Activated naive CD4-positive, alpha-beta T cell (primary cell): ENCODE measurements at places on chromosomes 6 and 20.

GRCh38 chr6:151376440-151376839, 14.9 kb downstream of the ZBTB2 start:
- DNase-seq = no peak

DNA sequence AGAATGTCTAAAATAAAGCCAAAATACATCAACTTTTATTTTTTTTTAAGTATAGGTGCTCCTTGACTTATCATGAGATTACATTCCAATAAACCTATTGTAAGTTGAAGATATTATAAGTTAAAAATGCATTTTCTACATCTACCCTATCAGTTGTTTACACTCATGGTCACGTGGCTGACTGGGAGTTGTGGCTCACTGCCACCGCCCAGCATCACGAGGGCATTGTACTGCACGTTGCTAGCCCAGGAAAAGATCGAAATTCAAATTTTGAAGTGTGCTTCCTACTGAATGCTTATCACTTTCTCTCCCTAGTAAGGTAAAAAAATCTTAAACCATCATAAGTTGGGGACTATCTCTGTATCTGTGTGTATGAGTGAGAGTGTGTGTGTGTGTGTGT, 126.6 kb upstream of the RIN2 start:
- no peak for DNase-seq

DNA sequence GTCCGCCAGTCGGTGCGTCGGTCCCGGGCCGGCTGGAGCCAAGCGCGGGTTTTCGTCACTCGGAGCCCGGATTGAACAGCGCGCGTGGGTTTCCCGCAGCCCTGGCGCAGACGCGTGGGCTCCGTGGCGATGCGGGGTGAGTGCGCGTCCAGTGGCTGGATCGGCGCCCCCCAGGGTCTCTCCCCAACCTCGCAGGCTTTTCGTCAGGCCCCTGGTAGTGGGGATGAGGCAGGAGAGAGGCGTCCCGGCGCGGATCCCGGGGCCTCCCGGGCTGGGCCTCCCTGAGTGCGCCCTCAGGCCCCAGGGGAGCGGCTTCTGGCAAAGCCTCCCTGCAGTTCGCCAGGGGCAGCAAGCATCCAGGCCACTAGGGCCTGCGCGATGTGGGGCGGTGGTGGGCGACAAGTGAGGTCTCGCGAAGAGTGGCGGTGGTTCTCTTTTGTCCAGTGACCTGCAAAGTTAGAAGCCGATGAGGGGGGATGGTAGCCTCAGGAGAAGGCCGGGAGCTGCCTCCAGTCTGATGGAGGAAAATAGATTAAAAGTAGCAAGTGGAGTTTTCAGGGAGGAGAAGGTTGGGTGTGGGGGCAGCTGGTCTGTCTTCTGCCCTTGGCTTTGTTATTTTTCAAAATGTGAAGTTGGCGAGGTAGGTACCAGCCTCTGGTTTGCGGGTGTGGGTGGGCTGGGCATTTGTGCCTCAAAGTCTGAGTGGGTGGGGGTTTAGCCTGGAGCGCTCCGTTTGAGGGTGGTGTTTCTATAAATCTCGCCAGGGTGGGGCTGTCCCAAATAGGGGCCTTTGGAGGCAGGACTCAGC, 1.6 kb downstream of the TOX2 start:
- DNase-seq = no peak

GRCh38 chr6:25875926-25876602, 2.0 kb upstream of the SLC17A3 start:
- DNase-seq = no peak

- no peak for DNase-seq
Observed at GRCh38 chr6:114605656-114606055, 262.8 kb upstream of the HS3ST5 start.

DNA sequence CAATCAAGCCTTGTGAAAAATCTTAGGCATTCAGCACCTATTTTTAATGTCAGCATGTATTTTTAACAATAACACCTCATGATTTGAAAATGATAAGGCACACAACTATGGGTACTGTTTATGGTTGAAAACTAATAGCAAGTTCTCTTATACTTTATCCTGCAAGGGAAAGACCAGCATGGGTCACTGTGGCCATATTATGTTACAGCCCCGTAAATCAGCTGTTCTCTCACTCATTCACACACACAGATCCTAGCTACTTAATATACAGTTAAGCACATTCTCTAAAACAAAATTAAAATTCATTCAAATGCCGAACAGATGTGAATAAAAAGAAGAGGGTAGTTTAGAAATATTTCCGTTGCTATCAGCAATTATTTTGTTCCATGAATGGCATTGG, 224.4 kb downstream of the OGFRL1 start:
- no peak for DNase-seq

- no peak for DNase-seq
Observed at GRCh38 chr6:42117843-42118161, 24.6 kb downstream of the C6orf132 start.

GRCh38 chr20:34129518-34130162, 17.6 kb upstream of the EIF2S2 start:
- peak; percentile 22 for DNase-seq

GRCh38 chr6:146915671-146916127, 288.5 kb upstream of the STXBP5 start:
- no peak for DNase-seq

GRCh38 chr6:106134906-106135634, 48.9 kb downstream of the PRDM1 start:
- no peak for DNase-seq

- DNase-seq = no peak
Observed at GRCh38 chr6:165939601-165940290, 227.9 kb downstream of the TBXT start.

GRCh38 chr6:157779705-157780604, 43.1 kb upstream of the SNX9 start:
- no peak for DNase-seq

DNA sequence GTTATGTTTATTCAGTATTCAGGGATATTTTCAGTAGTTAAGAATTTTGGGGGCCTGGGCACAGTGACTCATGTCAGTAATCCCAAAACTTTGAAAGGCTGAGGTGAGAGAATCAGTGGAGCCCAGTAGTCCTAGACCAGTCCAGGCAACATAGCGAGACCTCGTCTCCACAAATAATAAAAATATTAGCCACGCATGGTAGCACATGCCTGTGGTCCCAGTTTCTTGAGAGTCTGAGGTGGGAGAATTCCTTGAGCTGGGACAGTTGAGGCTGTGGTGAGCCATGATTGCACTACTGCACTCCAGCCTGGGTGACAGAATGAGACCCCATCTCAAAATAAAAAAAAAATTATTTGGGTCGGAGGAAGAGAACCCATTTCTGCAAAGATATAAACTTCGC, 20.3 kb downstream of the ADGRG6 start:
- DNase-seq = no peak

GRCh38 chr20:44838521-44838920, 28.2 kb upstream of the RIMS4 start:
- DNase-seq = no peak

- no peak for DNase-seq
Observed at GRCh38 chr6:148443798-148444560, 101.3 kb downstream of the SASH1 start.

DNA sequence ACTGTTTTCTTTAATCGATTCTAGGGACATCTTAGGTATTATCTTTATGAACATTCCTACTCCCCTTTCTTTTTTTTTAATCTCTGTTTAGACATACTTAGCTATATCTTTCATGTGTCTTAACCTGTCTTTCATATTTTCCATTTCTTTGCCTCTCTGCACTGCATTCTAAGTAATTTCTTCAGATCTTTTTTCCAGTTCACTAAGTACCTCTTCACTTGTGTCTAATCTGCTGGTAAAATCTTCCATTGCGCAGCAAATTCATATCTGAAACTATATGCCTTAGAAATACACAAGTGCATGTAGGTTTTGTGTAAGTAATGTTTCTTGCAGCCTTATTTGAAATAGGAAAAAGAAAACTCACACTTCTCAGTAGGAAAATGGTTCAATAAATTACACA, 165.4 kb upstream of the BTBD3 start:
- no peak for DNase-seq

- no peak for DNase-seq
Observed at GRCh38 chr20:34988191-34988540, 32.5 kb downstream of the MYH7B start.

DNA sequence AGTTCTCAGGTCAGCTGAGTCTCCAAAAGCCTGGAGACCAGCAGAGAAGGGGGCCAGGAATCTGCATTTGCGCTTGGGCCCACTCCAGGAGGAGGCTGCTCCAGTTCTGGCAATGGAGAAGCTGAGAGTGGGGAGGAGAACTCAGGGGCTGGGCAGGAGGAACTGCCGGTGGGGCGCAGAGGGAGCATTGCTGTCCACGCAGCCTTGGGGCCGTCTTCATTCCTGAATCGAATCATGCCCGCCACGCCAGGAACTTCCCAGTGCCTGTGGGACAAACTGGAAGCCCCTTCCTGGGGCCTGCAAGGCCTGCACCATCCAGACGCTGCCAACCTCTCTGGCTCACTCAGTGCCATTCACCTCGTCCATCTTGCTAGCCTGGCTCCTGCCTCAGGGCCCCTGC, 16.9 kb downstream of the RAB44 start:
- no peak for DNase-seq

DNA sequence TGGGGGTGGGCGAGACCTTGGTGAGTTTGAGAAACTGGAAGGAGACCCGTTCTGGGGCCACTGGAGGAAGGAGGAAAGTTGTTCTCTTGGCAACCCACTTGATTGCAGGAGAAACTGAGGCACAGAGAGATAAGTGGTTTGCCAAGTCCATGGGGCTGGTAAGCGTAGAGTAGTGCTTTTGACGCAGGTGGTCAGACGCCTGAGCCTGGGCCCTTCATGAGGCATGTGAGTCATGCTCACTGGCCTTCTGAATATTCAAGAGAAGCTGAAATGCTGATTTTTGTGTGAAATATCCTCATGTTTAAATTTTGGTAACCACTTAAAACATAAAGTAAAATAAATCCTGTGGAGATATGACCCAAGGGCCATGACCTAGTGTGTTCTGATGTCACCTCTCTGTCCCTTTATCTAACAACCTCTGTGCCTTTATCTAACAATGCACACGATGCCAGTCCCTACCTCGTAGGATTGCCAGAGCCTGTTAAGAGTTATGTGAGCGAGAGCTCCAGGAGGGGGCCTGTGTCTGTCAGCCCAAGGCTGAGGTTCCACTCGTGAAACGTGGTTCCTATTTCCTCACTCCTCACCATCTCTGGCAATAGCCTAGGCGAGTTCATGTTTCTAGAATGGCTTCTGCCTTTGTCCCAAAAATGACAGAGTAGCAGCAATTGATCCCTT, 32.8 kb upstream of the PMEPA1 start:
- no peak for DNase-seq

DNA sequence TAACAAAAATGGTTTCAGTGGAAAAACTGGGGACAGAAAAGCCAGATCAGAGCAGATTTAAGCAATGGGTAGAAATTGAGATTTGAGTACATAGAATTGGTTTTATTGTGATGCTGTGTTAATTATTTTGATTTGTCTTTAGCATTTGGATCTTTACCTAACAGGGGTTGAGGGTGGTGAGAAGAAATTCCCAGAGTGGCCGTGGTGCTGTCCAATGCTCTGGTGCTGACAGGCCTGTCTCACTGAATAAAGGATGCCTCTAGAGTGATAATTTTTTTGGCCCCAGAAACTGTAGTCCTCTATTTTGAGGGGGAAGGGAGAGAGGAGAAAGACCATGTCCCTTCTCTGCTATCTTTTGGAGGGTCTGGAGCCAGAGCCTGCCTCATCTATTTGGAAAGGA, 79.1 kb downstream of the LYRM2 start:
- DNase-seq = no peak

DNA sequence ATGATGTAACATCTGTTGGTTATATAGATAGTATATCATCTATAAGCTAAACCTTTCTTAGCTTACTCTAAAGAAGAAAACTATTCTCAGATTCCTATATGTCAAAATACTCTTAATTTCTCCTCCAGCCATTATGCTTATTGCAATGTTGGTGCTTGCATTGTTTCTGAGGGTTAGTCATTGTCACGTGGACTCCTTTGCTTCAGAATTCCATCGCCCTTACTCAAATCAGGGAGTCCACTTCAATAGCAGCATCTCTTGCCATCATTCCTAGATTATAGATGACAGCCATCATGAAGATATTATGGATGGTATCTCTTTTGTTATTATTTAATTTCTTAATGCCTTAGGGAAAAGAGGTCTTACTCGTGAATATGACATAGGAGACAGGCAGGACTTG, 776.1 kb downstream of the TENT5A start:
- no peak for DNase-seq

GRCh38 chr6:145212813-145213212, 522.5 kb downstream of the EPM2A start:
- DNase-seq = no peak

DNA sequence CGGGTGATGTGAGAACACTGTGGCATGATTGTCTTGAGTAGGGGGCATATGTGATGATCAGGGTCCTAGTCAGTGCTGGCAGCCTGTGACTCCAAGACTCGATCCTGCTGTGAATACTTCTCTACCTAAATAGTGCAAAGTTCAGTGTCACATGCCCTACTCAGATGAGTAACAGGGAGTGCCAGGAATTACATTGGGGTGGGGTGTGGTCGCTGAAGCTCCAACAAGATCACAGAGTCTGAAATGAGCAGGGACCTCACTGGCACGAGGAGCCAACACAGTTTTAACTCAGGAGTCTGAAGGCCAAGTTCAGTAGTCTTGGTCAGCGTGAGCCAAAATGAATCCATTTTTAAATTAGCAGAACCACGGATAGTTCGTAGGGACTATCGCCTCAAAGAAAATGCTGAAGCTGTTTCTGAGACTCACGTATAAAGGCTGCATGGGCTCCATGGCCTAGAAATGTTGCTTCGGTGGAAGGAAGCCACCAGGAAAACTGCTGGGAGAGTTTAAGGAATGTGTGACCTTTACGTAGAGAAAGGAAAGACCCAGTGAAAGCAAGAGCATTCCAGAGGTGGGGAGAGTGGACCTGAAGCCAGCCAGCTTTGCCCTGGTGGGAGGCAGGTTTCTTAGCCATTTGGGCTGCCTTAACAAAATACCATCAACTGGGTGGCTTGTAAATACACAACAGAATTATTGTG, 72.2 kb downstream of the RPP40 start:
- DNase-seq = no peak

GRCh38 chr6:109265530-109265929, 116.7 kb downstream of the CD164 start:
- no peak for DNase-seq

- no peak for DNase-seq
Observed at GRCh38 chr6:119493980-119494379, 144.4 kb upstream of the MAN1A1 start.

DNA sequence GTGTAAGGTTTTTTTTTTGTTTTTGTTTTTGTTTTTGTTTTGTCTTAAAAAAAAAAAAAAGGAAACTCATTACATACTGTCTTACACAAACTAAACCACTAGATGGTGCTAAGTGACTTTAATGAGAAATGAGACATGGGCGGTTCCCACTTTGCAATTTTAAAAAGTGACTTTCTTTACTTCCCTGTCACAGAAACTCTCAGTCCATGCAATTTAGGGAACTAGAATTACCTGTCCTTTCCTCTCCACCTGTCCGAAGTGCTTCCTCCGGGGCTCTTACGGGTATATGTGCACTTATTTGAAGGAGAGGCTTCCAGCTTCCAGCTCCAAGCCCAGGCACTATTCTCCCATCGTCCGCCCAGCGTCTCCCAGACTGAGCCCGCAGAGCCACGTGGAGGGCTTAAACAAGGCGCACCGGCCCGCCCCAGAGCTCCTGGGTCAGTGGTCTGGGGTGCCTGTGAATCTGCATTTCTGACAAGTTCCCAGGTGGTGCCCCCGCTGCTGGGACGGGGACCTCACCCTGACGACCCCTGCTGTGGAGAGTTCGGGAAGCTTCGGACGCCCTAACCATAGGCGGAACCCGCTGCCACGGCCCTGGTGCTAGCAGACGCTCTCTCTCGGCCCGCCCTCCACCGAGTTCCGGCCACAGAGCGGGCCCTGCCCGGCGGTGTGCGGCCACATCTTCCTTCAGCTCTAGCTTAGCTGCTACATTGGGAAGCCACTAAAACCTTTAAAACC, 26.1 kb downstream of the BFSP1 start:
- DNase-seq = no peak
